ENCODE measurements at places on chromosomes 13 and 19. TPM values are rescaled to one million over a fixed set of nuclear protein-coding genes. Genes with fewer than 3 reads are reported as not detected.

RNF113B gene
- not detected for total RNA-seq

FAM124A gene
- total RNA-seq: not detected

GRCh38 chr13:77290342-77290741 is 36.6 kb downstream of the MYCBP2 start:
- no peak for DNase-seq

GRCh38 chr19:45809643-45810159 is 5.4 kb downstream of the RSPH6A start:
- no peak for DNase-seq

Measured in activated CD4-positive, alpha-beta T cell treated with anti-CD3 and anti-CD28 coated beads, Interleukin-2, amount 10 ng/mL, durations not matched to agents 7 days and 5 days (primary cell).